Activated CD4-positive, alpha-beta T cell treated with anti-CD3 and anti-CD28 coated beads, Interleukin-2, amount 10 ng/mL, durations not matched to agents 7 days and 5 days (primary cell): ENCODE measurements at places on chromosomes 3 and 15. TPM values are rescaled to one million over a fixed set of nuclear protein-coding genes. Genes with fewer than 3 reads are reported as not detected.

Gene ZNF717
- total RNA-seq: 12.5 TPM

Gene HHLA2
- total RNA-seq: 3.0 TPM

Gene PODXL2
- 2.9 TPM for total RNA-seq

DNA sequence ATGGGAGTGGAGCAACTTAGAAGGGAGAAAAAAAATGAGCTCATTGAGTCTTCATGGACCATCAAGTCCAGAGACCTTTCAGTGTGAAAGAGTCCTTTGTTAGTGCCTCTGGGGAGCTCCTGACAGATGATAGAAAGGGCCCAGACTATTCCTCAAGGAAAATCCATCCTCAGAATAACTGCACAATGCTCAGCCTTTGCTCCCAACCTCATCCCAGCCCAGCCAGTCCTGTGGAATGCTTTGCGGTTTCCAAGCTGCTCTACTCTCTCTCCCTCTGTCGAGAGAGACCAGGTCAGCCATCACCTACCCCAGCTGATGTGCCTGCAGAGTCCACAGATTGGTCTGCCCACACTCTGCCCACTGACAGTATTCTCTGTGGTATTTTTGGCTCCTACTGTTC, 406.2 kb downstream of the MFSD1 start:
- no peaks in the 10 kb centered on the region for H3K36me3 ChIP-seq
- no peak for DNase-seq
- H3K4me3 ChIP-seq: no peak overlapping the region
- no peaks in the 10 kb centered on the region for H3K27me3 ChIP-seq

DNA sequence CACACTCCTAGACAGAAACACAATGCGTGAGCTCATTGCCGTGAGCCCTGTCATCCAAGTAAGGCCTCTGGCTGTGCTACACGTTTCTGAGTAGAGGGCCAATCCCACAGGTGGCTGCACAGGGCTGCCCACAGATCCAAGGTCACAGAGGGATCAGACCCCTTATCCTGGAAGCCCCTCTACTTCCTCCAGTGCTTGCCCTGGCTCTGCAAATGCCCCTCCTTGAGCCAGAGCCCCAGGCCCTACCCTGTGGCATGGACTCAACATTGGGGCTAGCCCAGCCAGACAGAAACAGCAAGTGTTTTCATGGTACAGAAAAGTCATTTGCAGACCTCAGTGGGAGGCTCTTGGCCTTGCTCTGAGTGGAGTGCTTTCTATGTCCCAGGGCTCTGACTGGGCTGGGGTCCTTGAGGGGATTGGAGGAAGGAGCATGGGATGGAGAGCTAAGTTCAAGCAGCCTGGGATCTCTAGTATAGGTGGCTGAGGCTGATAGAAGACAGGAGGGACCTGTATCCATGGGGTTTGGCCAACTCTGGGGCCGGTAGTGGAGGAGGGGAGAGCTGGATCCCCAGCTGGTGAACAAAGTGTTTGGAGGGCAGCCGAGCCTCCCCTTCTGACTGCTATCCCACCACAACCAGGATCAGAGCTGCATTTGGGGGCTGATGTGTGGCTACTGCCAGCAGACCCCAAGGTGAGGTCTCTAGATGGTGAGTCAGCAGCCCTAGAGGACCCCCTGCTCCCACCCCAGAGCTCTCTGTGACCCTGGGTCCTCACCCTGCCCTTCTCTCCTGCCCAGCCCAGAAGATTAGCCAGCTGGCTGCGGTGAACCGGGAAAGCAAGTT, 38.7 kb downstream of the GOLGA6A start:
- peaks cover 3% of the 10 kb centered on the region for H3K36me3 ChIP-seq
- H3K4me1 ChIP-seq: peaks cover 16% of the 10 kb centered on the region
- no peak overlapping the region for H3K4me3 ChIP-seq
- H3K27me3 ChIP-seq: no peaks in the 10 kb centered on the region

GRCh38 chr3:69888040-69888942, 111.2 kb upstream of the SAMMSON start:
- peaks cover 2% of the 10 kb centered on the region for H3K27me3 ChIP-seq
- H3K4me1 ChIP-seq: no peaks in the 10 kb centered on the region
- no peak for DNase-seq
- no peak overlapping the region for H3K4me3 ChIP-seq
- no peak overlapping the region for H3K27ac ChIP-seq

DNA sequence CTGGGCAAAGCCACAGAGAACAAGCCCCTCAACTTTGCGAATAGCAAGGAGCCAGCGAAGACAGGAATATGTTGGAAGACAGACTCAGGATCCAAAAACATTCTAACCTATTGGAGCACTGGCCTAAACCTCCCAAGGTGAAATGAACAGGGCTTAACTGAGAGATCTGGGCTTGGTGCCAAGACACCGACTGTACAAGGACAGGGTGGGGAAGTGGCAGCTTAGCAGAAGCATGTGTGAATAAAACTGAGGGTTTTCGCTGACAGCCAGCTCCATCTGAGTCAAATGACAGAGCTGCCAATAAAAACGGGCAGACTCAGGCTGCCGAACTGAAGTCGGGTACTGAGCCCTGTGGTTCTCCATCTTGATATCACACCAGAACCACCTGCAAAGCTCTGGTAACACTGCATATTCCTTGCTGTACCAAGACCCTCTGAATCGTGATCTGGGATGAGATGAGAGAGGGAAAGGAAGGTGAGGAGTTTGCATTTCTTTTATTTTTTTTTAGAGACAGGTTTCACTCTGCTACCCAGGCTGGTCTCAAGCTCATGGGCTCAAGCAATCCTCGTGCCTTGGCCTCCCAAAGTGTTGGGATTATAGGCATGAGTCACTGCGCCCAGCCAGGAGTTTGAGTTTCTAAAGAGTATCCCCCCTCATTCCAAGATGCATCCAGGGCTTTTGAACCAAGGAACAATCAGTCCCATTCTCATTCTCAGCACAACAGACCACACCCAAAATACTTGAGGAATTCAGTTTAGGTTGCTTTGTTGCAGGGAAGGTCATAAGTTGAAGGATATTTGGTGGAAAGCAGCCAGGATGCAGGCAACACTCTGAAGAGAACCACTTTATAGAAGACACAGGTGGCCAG, 6.0 kb upstream of the PLCB2 start:
- peaks cover 24% of the 10 kb centered on the region for H3K27me3 ChIP-seq
- no peak overlapping the region for H3K4me3 ChIP-seq
- H3K27ac ChIP-seq: peak overlapping the region; percentile 65
- no peaks in the 10 kb centered on the region for H3K36me3 ChIP-seq

- DNase-seq: peak; percentile 44
- H3K4me3 ChIP-seq: no peak overlapping the region
- peaks cover 74% of the 10 kb centered on the region for H3K27me3 ChIP-seq
Observed at GRCh38 chr3:45225465-45226205, 452 bp downstream of the TMEM158 start.

DNA sequence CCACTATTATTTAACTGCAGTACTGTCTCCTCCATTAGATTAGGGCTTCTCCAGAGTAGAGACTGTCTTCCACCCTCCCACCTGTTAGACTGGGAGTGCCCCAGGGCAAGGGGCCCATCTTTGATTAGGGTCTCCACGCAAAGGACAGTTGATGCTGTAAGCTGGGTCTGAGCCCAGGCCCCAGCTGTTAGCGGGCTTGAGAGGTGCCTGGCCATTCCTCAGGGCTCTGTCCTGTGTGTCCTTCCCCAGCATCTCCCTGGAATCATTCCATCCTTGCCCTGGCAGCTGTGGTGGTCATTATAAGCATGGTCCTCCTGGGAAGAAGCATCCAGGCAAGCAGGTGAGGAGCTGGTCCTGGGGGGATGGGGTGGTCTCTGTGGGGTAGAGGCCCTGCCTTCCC, 6.1 kb downstream of the SLC51B start:
- H3K4me3 ChIP-seq: no peak overlapping the region
- DNase-seq: no peak
- peaks cover 28% of the 10 kb centered on the region for H3K4me1 ChIP-seq
- no peak overlapping the region for H3K27ac ChIP-seq
- H3K27me3 ChIP-seq: no peaks in the 10 kb centered on the region

- H3K27me3 ChIP-seq: peaks cover 7% of the 10 kb centered on the region
- no peaks in the 10 kb centered on the region for H3K36me3 ChIP-seq
- no peak overlapping the region for H3K27ac ChIP-seq
- H3K4me3 ChIP-seq: no peak overlapping the region
- H3K4me1 ChIP-seq: peaks cover 2% of the 10 kb centered on the region
- no peak for DNase-seq
Observed at GRCh38 chr15:32857732-32858131, 139.9 kb downstream of the GREM1 start.

GRCh38 chr3:190548031-190548656, 34.3 kb downstream of the IL1RAP start:
- no peak overlapping the region for H3K4me3 ChIP-seq
- peaks cover 20% of the 10 kb centered on the region for H3K36me3 ChIP-seq
- no peaks in the 10 kb centered on the region for H3K27me3 ChIP-seq
- H3K27ac ChIP-seq: no peak overlapping the region

- H3K4me3 ChIP-seq: no peak overlapping the region
- no peaks in the 10 kb centered on the region for H3K36me3 ChIP-seq
- DNase-seq: no peak
- H3K27me3 ChIP-seq: peaks cover 5% of the 10 kb centered on the region
- no peak overlapping the region for H3K27ac ChIP-seq
Observed at GRCh38 chr3:100781301-100781700, 72.0 kb downstream of the TFG start.

- no peaks in the 10 kb centered on the region for H3K27me3 ChIP-seq
- DNase-seq: no peak
- no peak overlapping the region for H3K27ac ChIP-seq
Observed at GRCh38 chr15:52485290-52485689, 43.4 kb downstream of the MYO5A start.

- H3K36me3 ChIP-seq: no peaks in the 10 kb centered on the region
- H3K4me1 ChIP-seq: no peaks in the 10 kb centered on the region
- DNase-seq: no peak
- peaks cover 6% of the 10 kb centered on the region for H3K27me3 ChIP-seq
- no peak overlapping the region for H3K4me3 ChIP-seq
Observed at GRCh38 chr15:48046813-48047438, 73.9 kb upstream of the SLC24A5 start.
